ENCODE measurements at places on chromosomes 2 and 18.
A peak's percentile ranks its signal among the peaks of the same experiment; 100 is the strongest.

DNA sequence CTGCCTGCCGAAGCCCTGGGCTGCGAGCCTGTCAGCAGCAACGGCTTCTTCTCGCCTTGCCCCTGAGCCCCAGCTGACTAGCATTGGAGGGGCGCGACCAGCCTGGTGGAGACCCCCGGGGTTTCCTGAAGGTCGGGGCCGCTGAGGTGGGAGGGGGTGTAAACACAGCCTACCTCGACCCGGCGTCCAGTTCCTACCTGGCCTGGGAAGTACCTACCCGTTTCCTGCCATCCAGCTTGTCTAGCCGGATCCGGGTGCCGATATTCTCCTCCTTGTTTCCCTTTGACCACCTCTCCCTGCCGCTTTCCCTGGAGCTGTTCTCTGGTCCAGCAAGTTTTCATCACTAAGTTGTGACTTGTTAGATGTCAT lies 511 bp downstream of the MOB4 start:
- peak; percentile 53 for DNase-seq

DNA sequence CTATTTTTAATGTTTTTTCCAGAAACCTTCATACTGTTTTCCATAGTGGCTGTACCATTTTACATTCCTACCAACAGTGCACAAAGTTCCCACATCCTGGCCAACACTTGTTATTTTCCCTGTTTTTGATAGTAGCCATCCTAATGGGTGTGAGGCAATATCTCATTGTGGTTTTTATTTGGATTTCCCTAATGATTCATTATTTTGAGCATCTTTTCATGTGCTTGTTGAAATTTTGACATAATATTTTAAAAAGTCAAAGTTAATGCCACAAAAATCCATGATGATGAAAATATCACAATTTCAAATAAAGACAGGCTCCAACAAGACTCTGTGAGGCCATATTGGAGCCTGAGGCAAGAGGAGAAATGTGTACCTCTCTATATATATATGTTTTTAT lies 50.2 kb downstream of the VWA3B start:
- no peak for DNase-seq

GRCh38 chr18:2441544-2441943 lies 129.8 kb downstream of the METTL4 start:
- DNase-seq = no peak

- no peak for DNase-seq
Measured at GRCh38 chr2:17160594-17160993, 357.6 kb downstream of the RAD51AP2 start.

DNA sequence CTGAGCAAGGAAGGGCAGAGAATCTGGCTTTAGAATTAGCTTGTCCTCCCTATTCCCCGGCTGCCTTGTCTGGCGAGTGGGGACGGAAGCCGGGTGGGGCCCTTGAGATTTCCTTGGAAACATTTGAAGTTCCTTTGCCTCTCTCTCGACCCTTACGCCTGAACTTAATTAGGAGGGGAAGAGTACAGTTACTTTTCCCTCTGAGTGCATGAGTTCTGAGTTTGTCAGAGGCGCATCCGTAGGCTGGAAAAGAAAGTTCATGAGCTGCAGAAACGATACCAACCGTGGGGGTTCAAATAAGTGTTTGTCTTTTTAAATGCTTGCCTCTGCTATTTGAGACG lies 468 bp downstream of the PIKFYVE start:
- DNase-seq = no peak

DNA sequence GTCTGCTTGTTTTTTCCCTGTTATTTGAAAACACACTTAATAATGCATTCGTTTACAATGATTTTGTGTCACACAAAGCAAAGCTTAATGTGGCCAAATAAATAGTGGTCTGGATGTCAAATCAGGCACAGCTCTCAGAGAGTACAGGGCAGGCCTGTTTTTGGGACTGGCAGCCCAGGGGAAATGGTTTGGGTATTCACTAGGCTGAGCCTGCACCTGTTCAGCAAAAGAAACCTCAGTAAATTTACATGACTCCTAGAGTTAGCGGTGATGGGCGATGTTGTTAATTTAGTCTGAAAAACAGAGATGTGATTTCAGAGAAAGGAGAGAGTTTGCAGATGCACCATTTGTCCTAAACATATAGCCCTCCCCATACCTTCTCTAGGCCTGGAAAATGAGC lies 197.1 kb downstream of the ALK start:
- DNase-seq = no peak

DNA sequence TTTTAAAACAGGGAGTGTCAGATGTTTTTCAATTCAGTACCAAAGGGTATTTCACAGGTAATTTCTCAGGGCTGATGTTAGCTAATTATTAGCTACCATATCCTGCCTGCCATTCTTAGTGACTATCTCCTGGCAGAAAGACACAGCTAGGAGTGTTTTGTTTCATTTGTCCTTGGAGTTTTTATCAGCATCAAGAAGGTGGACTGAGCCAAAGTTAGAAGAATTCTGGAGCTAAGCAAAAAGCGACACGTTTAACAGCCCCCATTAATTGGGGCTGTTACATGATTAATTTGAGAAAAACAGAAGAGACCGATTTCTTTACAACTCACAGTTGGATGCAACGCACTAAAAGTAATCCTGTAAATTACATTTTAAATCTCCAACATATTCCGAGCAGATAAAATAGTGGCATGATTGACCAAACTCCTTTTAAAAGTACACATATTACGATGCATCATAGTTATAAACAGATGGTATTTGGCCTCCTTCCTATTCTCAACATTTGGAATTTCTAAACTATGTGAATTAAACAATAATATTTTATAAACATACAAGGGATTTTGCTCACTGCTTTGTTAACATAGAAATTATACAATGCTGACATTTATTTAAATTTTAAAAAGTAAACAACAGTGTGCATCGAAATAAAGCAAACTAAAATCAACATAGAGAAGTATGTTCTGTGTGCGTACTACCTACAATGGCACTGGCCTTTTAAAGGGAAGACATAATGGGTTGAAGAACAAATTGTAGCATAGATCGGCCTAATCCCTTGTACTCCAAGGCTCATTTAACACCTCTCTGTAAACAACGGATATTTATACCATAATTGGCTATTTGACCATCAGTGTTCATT lies 585.1 kb downstream of the ZEB2 start:
- no peak for DNase-seq

DNA sequence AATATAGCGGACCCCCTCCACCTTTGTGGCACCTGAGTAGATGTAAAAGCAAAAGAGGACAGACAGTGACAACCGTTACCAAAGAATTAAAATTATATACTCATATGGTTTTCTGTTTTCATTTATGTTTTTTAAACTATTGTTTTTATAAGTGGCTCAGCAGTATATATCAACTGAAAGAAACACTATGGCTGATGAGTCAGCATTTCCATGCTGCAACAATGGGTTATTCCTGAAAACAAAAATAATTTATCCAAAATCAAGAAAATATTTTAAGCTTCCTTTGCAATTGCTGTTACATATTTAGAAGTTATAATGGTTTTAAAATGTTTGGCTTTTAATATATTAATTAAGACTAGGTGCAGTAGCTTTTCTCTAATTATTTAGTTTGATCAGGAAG lies 17.7 kb downstream of the MRPS9 start:
- no peak for DNase-seq

GRCh38 chr18:39494211-39494896 lies 1928.8 kb upstream of the CELF4 start:
- no peak for DNase-seq

GRCh38 chr2:234278556-234279255 lies 218.2 kb downstream of the ARL4C start:
- no peak for DNase-seq

DNA sequence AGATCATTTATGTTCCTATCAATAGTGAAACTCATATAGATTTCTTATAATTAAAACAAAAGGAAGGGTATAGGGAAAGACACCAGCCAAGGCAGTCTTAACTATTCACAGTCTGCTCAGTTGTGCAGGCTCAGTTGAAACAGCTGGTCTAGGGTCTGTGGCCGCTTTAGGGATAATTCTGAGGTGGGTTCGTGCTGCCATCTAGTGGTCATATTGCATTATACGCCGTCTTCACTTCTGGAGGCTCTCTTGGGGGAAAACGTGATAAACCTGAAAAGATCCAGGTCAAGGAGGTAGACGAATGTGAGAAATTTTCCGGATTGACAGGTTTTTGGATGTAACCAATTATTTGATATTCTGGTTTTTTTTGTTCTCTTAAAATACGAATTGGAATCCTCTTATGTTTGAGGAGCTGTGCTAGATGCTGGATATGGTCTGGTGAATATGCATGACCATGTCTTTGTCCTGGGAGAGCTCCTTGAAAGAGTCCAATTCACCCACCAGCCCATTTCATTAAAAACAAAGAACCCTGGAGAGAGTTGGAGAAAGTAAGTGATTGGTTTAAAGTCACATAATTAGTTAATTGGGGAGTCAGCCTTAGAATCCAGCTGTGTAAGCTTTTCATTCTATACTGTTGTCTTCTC lies 492.4 kb downstream of the PLCL1 start:
- DNase-seq = peak; percentile 55

- no peak for DNase-seq
Measured at GRCh38 chr2:238820916-238821315, 27.0 kb upstream of the TWIST2 start.

- DNase-seq = no peak
Measured at GRCh38 chr2:199228887-199229819, 228.6 kb downstream of the SATB2 start.

DNA sequence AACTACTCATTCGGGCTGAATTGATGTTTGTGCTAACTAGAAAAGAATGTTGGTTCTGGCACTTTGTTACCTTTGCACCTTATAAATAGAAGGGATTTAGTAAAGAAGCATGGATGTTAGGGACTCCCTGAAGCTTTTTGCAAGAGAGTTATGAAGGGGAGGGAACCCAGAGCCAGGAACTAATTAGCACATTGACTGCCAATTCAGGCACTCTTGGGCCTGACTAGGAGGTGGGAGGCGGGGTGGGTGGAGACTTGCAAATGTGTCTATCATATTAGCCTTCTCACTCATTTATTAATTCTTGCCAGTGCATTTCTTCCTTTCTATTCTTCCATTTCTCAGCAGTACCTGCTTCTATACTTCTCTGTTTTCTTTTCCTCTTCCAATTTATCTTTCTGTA lies 1022.4 kb downstream of the TMEM182 start:
- no peak for DNase-seq

DNA sequence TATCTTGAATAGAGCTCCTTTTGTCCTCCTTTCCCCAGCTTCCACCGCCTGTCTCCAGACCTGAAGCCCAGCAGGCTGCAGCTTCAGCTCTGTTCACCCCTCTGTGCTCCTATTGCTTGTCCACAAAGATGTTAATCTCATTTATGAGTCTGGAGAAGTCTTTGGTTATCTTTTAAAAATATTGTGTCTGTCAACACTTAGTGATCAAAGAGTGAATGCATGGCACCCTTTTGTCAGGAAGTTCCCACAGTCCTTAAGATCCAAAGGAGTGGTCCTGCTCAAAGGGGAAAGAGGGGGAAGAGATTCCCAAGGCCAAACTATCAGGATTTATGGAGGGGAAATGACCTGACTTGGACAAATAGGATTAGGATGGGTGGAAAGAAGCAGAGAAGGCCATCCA lies 118.9 kb downstream of the ACAA2 start:
- peak; percentile 59 for DNase-seq

GRCh38 chr2:227789803-227790202 lies 23.8 kb upstream of the CCL20 start:
- no peak for DNase-seq

GRCh38 chr2:142179686-142180085 lies 48.9 kb upstream of the LRP1B start:
- DNase-seq = no peak

- no peak for DNase-seq
Measured at GRCh38 chr2:27042985-27043634, 8.4 kb upstream of the AGBL5 start.

DNA sequence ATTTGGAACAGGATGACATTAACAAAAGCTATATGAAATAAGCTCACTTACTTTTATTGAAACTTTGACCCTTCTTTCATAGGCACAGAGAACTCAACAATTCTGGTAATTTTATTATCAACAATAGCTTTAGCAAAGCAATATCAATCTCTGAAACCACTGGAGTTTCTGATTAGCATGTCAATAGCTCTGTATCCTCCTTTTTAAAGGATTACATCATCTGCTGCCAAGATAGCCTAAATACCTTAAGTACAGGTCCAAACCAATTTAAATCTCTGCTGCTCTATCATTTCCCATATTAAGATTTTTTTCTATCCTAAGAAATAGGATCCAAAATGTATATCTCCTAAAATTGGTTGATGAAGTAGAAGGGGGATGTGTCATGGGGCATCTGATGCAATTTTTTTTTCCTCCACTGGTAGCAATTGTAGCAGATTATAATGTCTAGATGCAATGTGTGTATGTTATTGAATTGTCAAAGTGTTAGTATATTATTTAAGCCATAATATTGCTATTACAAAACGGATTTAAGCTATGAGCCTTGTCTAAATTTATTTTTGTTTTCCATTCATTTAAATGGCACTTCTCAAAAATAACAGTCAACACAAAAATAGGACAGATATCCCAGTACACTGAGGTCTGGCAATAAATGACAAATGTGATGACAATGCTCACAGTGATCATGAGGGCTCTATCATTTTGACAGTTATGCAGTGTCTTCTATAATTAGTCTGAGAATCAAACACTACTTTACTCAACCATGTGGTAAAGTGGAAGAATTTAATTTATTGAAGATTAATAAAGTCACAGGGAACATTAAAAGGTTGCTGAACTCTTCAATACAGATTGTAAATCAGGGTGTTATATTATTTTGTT lies 328.4 kb downstream of the CDH7 start:
- DNase-seq = no peak

DNA sequence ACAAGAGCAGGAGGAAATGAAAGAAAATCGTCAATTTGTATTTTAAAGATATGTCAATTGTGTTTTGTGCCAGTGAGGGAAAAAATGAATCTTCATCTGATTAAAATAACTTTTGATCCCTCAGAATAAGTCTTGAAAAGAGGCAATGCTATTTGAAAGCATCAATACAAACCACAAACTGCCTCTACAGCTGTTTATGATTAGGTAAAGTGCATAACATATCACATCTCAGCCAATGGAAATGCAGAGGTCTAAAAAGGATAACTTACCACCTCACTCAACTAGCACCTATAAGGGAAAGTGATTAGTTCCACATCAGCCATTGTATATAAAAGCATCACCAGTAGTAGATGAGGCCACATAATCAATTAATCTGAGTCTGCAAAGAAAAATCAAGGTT lies 492.2 kb upstream of the CDH2 start:
- DNase-seq = no peak

DNA sequence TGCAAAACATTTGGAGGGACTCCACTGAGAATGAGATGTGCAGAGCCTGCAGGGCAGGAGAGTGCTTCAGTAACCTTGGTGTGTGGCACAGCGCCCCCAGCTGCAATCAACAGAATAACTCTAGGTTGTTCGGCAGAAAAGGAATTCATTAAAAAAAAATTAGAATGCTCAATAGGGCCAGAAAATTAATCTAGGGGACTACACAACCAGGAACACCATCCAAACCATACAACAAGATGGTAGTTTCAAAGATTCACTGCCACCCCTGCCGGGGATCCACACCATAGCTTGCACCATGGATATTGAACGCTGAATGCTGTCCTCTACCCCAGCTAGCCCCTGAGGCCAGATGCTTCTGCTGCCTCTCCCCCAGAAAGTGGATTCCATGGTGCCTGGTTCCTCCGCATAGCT lies 50.1 kb downstream of the THUMPD2 start:
- no peak for DNase-seq

- no peak for DNase-seq
Measured at GRCh38 chr18:70273021-70273420, 15.8 kb upstream of the SOCS6 start.
